ENCODE measurements at places on chromosomes 7 and 10.
A peak's percentile ranks its signal among the peaks of the same experiment; 100 is the strongest.

- DNase-seq, result peak; percentile 11
Observed at GRCh38 chr7:191105-191980, 1.0 kb upstream of the FAM20C start.

DNA sequence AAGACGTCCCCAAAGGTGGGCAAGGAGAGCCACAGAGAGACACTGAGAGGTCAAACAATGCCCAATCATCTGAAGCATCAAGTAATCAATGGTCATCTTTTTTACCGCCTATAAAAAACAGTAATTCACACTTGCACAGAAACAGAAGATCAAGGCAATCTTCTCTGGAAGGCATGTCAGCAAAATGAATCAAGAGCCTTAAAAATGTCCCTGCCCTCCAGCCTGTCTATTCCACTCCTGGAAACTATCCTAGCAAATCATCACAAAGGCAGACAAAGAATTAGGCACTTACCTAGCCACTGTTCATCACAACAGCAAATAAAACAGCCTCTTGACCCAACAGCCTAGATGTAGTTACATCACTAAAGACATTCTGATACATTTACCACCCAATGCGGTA is 48.9 kb downstream of the FAM53B start:
- no peak for DNase-seq

DNA sequence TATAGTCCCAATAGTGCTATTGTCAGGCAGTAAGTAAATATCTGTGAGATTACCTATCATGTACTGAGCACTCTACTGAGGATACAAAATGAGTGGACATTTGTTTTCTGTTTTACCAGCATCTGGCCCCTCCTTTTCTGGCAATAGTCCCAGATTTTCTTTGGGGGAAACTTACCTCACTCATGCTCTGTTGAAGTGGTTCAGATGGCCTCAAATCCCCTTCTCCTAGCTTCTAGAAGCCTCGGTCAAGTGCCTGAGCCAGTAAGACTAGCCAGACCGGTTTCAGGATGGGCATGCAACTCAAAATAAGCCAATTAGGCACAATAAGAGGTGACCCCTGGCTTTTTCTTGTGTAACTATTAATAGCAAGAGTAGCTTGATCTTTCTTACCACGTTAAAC is 19.7 kb downstream of the TRDMT1 start:
- DNase-seq, result no peak

- DNase-seq, result no peak
Observed at GRCh38 chr7:8386926-8387550, 46.4 kb upstream of the NXPH1 start.

GRCh38 chr7:76405738-76406137 is 3.8 kb downstream of the SSC4D start:
- DNase-seq, result no peak

DNA sequence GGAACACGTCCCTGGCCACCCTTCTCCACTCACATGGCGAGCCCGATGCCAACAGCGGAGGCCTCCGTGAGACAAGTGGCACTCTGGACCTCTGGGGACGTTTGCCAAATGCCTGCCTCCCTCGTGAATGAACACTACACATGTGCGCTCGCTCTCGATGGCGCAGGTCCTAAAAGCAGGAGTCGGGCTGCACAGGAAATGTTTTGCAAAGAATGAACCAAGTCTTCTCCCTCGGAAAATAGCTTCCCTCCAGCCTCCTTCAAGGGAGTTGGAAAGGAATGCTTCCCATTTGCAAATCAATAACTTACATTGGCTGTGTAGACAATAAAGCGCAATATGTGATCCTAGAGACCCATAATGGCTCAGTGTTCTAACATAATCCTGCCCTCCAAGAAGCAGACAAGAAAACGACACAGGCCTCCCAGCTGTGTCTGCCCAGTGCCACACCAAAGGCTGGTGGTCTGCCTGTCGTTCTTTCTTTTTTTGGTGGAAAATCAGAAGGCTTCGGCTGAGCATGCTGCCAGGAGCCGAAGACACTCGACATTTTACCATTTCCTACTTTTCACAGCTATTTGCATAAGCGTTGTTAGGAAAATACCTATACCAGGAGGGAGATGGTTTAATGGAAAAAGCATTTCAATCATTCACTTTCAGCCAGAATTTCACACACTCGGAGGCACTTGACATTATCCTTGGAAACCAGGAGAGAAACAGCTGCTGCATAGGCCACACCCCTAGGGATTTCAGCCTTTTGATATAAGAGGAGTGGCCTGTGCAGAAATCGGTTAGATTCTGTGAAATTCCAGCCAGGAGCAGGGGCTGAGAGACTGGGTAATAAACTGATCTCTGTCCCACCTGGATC is 38.4 kb downstream of the ATXN7L1 start:
- DNase-seq, result no peak

- DNase-seq, result no peak
Observed at GRCh38 chr7:139937715-139938114, 108.7 kb downstream of the TBXAS1 start.

DNA sequence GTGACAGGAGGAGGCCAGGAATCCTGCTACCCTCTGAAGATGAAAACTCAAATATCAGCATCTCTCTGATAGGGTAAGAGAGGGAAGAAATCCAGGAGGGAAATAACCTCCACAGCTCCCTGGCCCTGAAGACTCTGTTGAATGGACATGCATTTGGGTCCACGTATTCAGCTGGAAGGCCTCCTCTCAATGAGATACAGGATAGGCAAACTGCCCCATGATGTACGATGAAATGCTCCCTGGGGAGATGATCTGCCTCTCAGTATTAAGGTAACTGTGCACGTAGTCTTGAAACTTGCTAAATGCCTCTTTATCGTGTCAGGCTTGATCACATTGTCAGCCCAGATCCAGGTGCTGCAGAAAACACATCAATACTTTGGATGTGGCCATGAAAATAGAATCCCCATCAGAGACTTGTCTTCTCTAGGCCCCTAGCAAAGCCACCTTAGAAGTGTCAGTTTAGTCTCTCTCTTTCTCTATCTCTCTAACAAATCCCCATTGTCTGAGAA is 384.0 kb downstream of the KCNMA1 start:
- no peak for DNase-seq

DNA sequence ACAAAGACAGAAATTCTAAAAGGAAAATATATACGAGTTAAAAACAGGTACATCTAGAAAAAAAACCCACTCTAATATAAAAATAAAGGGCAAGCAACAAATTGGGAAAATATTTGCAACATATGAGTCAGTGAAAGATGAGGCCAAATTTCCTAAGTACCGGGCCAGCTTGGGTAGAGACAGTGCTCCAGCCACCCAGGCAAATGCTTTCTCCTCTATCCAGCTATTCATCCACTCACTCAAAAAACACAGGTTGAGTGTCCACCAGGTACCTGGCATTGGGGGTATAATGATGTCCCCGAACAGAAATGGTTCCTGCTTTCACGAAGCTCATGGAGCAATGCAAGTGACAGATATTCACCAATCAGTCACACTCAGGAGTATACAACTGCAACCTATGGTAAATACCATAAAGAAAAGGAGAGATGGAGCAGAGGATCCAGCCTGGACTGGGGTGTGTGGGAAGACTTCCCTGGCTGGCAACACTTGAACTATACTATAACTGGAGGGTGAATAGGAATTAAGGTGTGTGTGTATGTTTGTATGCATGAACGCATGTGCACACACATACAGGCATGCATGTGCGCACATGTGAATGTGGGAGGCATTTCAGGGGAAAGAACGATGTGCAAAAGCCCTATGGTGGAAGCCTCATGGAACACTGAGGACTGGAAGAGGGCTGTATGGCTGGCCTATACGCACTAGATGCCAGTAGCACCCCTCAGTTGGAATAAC is 2.3 kb downstream of the ARHGAP22 start:
- DNase-seq, result no peak

DNA sequence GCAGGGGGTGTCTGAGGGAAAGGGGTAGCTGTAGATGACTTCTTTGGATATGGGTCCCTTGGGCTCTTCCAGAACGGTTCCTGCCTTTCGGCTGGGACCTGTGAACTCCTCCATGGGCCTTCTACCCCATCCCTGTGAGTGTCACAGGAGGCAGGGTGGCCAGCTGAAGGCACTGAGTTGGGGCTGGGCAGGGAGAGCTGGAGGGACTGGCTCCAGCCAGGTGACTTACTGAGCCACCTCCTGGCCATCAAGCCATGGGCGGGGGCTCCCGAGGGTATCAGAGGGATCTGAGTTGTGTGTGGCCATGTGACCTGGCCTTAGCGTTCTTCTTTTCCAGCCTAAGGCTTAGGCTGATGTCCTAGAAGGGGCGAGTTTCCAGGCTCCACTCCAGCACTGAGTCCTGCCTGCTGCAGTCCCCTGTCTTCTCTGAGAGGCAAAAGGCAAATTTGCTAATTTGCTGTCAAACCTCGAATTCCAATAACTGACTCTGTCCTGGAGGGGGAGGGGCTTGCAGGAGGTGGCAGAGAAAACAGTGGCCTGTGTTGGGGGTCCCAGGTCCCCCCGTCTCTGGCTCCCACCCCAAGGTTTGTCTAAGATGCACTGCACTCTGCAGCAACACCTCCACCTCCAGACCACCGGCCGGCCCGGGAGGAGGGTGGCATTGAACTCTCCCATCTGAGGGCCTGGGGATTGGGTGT is 27.2 kb downstream of the ADCYAP1R1 start:
- DNase-seq, result no peak

- peak; percentile 59 for DNase-seq
Observed at GRCh38 chr10:11685787-11686218, 56.4 kb upstream of the ECHDC3 start.

DNA sequence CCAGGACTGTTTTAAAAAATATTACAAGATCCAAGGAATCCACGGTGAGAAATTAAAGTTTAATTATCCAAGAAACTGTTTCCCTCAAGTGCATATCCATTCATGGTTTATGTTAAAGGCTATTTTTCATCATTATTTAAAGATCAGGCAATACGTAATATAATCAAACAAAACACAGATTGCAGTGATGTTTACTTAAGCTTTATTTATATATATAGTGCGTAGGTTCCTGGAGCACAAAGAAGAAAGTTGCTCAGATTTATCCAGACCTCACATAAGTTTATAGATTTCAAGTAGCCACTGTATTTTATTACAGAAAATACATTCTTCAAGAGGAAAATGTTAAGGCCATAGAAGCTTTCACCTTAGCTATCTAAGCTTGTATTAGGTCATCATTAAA is 210.0 kb upstream of the KLF14 start:
- DNase-seq, result no peak
